ENCODE measurements at places on chromosomes 5 and 9.

DNA sequence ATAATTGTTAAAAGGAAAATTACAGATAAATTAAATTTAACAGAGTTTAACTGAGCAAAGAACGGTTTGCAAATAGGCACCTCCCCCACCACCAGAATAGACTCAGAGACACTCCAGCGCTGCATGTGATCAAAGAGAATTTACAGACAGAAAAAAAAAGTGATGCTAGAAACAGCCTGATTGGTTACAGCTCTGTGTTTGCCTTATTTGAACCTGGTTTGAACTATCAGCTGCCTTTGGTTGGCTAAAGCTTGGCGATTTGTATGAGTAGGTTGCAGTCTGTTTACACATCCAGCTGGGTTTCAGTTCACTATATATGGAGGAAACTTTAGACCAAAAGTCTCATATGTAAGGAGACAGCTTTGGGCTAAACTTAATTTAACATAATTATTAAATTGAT, 249.1 kb downstream of the ENC1 start:
- no peak for DNase-seq

GRCh38 chr5:137328463-137328862, 170.7 kb downstream of the SPOCK1 start:
- peak; percentile 71 for DNase-seq

- peak; percentile 76 for DNase-seq
Observed at GRCh38 chr9:96654450-96655197, 493 bp downstream of the PRXL2C start.

GRCh38 chr9:78714576-78714975, 417.7 kb downstream of the PSAT1 start:
- DNase-seq: peak; percentile 29

DNA sequence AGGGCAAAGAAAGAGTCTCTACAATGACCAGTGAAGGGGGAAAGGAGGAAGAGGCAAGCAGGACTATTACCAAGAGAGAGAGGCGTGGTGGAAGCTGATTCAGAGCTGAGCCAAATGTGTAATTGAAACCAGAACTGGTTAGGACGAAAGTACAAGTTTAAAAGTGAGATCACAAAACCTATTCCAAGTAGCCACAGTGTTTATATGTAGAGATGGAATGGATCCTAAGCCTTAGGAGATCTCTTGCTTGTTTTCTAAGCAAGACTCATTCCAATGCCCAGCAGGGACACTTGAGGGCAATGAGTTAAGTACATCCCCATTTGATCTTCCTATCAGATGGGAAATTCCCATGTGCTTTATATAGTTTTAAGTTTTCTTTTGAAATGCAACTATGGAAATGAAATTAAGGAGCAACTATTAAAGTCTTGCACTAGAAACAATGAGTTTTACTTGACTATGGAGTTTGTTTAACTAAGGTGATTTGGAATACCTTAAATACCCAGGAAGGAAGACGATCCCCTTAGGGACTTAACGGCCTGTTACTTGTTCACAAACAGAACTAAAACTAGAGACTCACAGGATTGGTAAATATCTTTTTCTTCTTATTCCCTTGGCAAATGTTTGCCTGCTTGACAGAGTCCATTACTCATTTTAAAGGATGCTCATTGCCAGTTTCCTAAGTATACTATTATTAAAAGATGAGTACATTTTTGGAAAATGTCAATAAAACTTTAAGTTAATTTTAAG, 51.1 kb upstream of the SNX2 start:
- no peak for DNase-seq

DNA sequence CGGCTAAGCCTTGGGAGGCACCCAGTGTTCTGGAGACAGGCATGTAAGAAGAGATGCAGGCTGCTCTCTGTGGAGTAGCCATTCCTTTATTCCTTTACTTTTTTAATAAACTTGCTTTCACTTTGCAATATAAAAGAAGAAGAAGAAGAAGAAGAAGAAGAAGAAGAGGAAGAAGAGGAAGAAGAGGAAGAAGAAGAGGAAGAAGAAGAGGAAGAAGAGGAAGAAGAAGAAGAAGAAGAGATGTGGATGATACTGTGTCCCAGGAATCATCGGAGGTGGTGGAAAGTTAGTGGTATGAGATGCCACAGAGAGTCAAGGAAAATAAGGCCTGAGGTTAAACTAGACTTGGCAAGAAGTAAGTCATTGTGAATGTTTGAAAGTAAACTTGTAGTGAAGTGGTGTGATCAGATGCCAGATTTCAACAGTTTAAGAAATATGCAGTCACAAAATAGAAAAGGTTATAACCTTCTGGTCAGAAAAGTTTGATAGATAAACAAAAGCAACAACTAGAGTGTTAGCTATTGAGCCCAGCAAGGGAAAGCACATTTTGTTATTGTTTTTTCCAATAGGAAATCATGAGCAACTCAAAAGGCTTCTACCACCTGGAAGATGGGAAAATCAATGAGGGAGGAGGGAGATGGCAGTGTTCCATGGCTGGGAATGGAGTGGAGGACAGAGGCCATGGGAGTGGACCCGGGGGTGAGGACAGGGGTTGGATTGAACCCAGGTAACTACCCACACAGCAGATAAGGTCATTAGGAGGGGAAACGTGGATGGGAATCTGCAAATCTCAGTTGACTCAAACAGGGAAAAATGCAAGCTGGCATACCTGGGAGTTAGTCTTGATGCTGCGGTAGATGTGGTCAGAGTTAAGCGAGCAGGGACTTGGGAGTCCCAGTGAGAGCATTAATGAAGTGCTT, 16.8 kb downstream of the AOPEP start:
- DNase-seq: no peak

DNA sequence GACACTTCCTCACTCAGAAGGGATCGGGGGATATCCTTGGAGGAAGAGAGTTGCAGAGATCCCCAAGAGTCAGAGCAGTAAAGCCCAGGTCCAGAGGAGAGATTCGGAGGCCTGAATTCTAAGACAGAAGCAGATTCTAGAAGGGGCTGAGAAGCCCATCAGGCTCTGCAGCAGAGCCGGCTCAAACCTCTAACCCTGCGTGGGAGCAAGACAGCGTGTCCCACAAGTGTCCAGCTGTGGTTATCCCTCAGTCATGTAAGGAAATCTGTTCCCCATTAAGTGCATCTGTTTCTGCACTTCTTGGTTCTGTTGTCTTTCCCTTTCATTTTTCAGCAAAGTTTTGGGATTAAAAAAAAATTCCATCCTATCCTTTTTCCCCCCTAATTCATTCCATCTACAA, 4.8 kb upstream of the DIAPH1 start:
- DNase-seq: no peak

GRCh38 chr5:155069961-155070360, 56.4 kb downstream of the KIF4B start:
- no peak for DNase-seq

DNA sequence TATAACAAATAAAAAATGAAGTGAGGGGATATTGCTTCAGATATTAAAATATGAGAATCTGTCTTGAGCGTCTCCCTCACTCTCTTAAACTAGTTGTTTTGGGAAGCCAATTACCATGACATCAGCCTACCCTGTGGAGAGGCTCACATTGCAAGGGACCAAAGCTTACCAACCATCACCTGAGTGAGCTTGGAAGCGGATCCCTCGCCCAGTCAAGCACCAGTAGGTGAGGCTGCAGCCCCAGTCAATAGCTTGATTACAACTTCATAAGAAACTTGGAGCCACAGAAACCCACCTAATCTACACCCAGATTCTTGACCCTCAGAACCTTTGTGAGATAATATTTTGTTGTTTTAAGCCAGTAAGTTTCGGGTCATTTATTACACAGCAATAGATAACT, 206.2 kb downstream of the CEMIP2 start:
- DNase-seq: no peak

GRCh38 chr5:140835622-140836510, 1.8 kb downstream of the PCDHA7 start:
- DNase-seq: no peak

DNA sequence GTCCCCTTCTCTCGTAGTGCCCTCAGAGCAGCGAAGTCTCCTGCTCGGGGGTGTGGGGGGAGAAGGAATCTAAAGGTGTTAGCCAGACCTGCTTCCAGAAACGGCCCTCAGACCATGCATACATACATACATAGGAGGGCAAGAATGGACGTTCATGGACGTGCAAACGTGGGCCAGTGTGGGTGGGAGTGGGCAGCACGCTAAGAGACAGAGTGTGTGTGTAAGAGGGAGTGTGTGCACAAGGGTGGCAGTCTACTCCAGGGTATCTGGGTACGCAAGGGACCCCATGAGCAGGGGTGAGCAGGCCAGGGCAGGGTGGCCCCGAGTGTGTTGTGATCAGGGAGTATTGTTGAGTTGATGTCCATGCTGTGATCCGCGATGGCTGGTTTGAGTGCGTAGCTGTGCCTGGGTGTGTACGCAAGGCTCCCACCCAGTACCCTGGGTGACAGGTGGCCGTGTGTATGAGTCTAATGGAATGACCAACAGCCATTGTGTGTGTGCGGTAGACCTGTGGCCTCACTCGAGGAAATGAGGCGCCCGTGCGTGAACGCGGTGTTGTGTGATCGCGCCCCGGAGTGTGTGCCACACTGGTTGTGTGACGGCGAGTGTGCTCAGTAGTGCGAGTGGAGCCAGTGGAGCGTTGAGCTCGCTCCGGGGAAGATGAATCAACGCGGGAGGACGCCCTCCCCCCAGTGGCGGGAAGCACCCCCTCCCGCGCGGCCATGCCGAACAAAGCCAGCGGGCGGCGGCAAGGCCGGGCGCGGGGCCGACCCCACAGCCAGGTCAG, 826 bp downstream of the GPRIN1 start:
- DNase-seq: no peak

DNA sequence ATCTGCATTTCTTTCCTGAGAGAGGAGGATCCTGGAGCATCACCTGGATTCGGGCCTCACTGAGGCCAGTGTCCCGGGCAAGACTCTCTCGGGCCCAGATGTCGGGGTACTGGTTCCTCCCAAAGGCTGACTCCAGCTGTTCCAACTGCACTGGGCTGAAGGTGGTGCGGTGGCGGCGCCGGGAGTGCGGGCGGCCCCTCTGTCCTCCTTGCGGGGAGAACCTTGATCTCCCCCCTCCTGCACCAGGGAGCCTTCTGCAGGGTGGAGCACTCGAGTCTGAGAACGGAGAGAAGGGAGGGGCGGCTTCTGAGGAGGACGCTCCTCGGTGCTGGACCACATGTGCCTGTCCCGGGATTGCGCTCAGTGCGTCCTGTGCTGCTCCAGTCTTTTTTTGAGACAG, 2.0 kb downstream of the PROP1 start:
- DNase-seq: no peak
